Activated CD4-positive, alpha-beta T cell treated with anti-CD3 and anti-CD28 coated beads, Interleukin-2, Interleukin-4, amounts not matched to agents 100 ng/mL and 50 ng/mL, durations not matched to agents 16 hours and 8 hours (primary cell): ENCODE measurements at places on chromosomes 3 and 15.

- DNase-seq = no peak
Measured at GRCh38 chr3:143668924-143669790, 179.1 kb downstream of the SLC9A9 start.

GRCh38 chr3:77407441-77407840 is 367.5 kb downstream of the ROBO2 start:
- DNase-seq = no peak

- no peak for DNase-seq
Measured at GRCh38 chr3:187445356-187445755, 77.2 kb downstream of the RTP4 start.

DNA sequence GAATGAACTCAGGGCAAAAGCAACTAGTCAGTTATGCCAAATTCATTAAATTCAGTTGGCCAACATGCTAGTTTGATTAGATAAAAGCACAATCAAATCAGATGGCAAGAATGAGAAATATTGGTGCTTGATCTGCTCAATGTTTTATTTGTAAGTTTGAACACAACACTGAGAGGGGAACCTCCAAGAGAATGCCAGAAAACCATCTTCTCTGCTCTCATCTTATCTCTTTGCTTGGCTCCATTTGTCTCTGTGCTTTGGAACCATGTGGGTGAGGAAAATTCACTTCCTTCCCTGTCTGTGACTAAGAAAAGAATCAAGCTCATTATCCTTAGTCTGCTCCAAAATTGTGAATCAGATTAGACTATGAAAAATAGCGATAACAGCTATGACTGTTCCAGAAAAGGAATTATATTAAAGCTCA is 43.6 kb upstream of the DCBLD2 start:
- no peak for DNase-seq

GRCh38 chr3:83515123-83515522 is 1443.7 kb upstream of the CADM2 start:
- no peak for DNase-seq

DNA sequence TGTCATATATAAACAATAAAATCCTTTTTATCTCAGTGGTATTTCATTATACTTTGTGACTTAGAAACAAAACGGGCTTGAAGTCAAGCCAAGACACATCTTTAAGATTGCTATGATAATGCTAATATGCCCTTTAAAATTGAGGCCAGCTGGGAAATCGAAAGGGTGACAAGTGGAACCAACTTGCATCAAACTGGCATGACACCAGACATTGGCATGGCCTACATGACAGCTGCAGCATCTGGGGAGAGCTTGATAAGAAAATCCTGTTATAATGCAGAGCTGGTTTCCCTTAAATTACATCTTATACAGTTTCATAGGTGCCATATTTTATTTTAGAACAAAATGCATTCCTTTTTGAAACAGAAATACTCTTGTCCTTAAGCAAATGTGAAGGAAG is 325.2 kb downstream of the ZBBX start:
- no peak for DNase-seq

- DNase-seq = no peak
Measured at GRCh38 chr3:42752961-42753360, 20.1 kb downstream of the CCDC13 start.

GRCh38 chr15:43514241-43515057 is 3.0 kb upstream of the MAP1A start:
- peak; percentile 26 for DNase-seq

- no peak for DNase-seq
Measured at GRCh38 chr3:113684271-113684819, 12.1 kb downstream of the USF3 start.

- peak; percentile 69 for DNase-seq
Measured at GRCh38 chr3:33111581-33111980, 2.2 kb upstream of the CRTAP start.

DNA sequence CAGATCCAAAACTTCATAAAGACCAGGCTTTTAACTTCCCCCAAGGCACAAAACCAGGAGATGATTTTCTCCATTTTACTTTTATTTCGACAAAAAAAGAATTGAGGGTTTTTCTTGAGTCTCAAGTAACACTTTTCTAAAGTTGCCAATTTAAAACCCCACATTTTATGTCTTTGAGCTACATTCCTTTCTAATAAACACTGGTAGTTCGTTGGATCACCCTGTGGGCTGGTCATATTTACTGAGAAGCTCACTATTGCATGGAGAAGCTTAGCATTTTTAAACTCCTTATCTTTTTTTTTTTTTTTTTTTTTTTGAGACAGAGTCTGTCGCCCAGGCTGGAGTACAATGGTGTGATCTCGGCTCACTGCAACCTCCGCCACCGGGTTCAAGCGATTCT is 255.1 kb upstream of the TPM1 start:
- DNase-seq = no peak

DNA sequence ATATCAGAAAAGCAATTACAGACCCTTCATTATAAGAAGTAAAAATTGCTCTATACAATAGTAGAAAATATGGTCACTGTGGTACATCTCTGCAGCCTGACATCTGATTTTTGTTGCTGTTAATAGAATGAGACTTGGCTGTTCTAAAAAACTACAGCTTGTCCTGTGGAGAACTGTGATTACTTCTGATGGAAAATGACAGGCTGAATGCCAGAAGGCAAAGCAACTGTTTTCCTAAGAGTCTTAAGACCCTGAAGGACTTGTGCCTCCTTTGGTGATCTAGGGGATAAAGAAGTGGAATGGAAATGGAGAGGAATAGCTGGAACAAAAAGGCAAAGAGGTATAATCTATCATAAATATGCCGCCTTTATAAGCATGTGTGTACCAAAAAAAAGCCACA is 314.8 kb downstream of the BCHE start:
- no peak for DNase-seq

- DNase-seq = no peak
Measured at GRCh38 chr3:98449606-98450193, 13.3 kb upstream of the OR5K1 start.

GRCh38 chr15:74022706-74023470 is 28.4 kb downstream of the PML start:
- DNase-seq = no peak

DNA sequence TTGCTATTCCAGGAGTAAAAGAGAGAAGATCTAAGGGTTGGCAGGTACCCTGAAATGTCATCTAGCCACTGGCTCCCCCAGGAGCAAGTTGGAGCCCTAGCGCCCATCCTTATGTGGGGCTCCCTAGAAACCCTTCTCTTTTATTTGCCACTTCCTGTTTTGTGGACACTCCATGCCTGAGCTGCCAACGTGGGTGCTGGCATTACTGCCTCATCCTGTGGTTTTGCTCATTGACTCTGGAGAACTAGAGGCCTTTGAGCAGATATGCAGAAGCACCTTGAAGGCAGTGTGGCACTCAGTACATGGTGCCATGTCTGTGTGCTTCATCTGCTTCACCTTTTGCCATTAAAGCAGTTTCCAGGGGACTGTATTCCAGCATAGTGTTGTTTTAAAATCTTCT is 8.1 kb downstream of the EDEM1 start:
- DNase-seq = peak; percentile 58

DNA sequence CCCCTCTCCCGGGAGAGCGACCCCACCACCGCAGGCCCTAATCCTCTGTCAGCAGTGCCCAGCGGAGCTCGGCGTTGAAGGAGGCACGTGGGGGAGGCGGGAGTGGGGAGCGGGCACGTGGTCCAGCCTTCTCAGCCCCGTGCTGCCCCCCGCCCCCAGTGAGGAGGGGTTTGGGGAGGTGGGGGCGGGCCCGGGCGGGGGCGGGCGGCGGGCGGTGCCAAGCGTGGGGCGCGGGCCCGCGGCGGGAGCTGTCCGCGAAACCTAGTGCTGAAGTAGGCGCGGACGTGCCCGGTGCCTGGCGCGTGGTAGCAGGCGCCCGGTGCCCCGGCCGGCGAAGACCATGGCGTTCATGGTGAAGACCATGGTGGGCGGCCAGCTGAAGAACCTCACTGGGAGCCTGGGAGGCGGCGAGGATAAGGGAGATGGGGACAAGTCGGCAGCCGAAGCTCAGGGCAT is at the start of gene CPLX3:
Gene CPLX3, plus strand, starts transcription at position 264 of the 456 bp plus-strand sequence. Its CDS starts 77 bp downstream, at position 341.
- no peak for DNase-seq

DNA sequence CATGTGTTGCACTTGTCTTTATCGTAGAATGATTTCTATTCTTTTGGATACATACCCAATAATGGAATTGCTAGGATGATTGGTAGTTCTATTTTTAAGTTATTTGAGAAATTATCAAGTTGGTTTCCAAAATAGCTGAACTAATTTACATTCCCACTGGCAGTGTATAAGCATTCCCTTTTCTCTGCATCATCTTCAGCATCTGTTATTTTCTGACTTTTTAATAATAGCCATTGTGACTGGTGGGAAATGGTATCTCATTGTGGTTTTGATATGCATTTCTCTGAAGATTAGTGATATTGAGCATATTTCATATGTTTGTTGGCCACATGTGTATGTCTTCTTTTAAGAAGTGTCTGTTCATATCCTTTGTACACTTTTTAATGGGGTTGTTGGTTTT is 81.7 kb upstream of the NUDT16 start:
- DNase-seq = no peak

- no peak for DNase-seq
Measured at GRCh38 chr3:81728766-81729544, 32.5 kb downstream of the GBE1 start.

GRCh38 chr3:15722877-15723623 is 74.7 kb downstream of the ANKRD28 start:
- no peak for DNase-seq

- DNase-seq = no peak
Measured at GRCh38 chr3:163018067-163018466, 1521.5 kb downstream of the OTOL1 start.

DNA sequence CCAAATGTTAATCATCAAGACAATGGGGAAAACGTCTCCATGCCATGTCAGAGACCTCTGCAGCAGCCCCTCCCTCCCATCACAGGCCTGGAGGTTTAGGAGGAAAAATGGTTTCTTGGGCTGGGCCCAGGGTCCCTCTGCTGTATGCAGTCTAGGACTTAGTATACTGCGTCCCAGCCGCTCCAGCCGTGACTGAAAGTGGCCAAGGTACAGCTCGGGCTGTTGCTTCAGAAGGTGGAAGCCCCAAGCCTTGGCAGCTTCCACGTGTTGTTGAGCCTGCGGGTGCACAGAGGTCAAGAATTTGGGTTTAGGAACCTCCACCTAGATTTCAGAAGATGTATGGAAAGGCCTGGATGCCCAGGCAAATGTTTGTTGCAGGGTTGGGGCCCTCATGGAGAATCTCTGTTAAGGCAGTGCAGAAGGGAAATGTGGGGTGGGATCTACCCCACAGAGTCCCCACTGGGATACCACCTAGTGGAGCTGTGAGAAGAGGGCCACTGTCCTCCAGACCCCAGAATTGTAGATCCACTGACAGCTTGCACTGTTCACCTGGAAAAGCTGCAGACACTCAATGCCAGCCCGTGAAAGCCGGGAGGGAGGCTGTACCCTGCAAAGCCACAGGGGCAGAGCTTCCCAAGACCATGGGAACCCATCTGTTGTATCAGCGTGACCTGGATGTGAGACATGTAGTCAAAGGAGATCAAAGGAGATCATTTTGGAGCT is 25.0 kb downstream of the NECTIN3 start:
- no peak for DNase-seq

DNA sequence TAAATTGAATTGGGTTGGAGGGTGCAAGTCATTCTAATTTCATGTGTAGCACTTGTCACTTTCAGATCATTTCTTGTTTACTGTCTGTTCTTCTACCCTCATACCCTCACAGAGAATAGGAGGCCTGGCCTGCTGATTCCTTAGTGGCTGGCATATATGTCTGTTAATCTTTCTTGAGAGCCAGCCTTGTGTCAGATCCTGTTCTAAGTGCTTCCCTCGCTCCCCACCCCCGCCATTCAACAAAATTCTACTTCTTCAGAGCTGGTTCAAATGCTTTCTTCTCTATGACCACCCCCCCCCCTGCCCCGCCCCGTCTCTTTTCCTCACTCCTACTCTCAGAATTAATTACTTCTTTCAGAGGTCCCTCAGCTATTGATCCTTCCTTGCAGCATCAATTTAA is 1.5 kb upstream of the U2SURP start:
- DNase-seq = no peak

GRCh38 chr3:170751083-170751898 is 118.7 kb downstream of the RPL22L1 start:
- no peak for DNase-seq

GRCh38 chr15:65633752-65634151 is 12.0 kb downstream of the SLC24A1 start:
- no peak for DNase-seq

DNA sequence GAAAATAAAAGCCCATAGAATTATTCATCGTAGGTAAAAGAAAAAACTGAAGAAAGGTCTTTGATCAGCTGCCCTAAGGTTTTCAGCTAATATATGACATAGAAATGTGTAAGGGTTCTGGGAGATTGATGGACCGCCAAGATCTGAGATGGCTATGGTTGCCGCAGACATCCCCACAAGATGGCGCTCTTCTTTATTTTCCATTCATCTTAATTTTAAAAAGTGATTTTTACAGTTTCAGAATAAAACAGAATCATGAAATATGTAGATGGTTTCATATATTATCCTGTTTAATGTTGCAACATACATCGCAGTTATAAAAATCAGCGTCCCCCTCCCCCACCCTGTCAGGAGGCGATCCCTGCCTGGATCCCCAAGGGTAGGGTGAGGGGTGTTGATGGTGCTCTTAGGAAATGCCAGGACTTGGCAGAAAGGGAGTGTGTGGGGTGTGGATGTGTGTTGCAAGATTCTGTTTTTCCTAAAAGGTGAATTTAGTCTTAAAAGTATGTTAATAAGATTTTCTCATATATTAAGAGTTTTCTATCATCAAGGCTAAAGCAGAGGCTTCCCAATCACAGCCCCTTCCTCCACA is 68.8 kb downstream of the ANXA2 start:
- DNase-seq = peak; percentile 24

DNA sequence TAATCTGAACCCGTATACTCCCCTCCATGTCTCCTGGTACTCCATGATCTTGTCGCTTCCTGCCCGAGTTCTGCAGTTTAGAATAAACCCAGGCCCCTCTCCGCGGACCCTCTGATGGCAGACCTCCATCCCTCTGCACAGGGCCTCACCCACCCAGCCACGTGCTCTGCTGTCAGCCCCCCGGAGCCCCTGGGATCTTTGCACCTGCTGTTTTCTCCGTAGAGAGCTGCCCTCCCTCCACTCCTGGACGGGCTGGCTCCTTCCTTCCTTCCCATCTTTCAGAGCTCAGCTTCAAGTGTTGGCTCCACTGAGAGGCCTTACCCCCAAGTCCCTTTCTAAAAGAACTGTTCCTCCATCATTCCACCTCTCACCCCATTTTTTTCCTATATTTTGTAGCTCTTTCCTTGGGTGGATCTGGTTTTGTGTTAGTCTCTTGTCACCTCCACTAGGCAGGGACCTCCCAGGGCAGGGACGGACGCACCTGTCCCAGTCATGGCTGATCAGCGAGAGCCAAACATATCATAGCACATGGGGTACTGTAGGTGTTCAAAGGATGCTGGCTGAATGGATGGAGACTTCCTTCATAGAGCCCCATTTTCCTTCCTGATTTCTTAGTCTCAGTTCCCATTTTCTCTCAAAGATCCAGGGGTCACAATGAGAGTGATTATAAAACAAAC is 106.6 kb downstream of the VGLL4 start:
- no peak for DNase-seq

- DNase-seq = peak; percentile 7
Measured at GRCh38 chr3:41159588-41160189, 39.6 kb upstream of the CTNNB1 start.

- DNase-seq = no peak
Measured at GRCh38 chr15:91183596-91183995, 83.5 kb downstream of the SV2B start.
